ENCODE measurements at places on chromosomes 7 and 10.

DNA sequence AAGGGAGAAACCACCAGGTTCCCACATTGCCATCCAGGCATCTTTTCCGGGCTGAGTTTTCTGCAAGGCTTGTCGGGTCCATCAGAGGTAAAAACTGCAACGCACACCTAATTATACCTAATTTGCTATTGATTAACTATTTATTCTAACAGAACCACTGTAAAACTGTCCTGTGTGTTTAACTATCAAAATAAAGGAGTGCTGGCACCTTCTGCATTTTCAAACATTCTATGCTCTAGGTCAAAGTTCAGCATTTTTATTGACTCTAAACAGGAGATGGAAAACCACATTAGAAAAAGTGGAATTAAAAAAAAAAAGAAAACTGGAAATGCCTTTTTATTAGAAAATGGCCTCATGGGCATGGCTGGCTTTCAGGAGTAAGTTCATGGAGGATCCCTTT, 82.0 kb downstream of the ADARB2 start:
- DNase-seq: no peak

DNA sequence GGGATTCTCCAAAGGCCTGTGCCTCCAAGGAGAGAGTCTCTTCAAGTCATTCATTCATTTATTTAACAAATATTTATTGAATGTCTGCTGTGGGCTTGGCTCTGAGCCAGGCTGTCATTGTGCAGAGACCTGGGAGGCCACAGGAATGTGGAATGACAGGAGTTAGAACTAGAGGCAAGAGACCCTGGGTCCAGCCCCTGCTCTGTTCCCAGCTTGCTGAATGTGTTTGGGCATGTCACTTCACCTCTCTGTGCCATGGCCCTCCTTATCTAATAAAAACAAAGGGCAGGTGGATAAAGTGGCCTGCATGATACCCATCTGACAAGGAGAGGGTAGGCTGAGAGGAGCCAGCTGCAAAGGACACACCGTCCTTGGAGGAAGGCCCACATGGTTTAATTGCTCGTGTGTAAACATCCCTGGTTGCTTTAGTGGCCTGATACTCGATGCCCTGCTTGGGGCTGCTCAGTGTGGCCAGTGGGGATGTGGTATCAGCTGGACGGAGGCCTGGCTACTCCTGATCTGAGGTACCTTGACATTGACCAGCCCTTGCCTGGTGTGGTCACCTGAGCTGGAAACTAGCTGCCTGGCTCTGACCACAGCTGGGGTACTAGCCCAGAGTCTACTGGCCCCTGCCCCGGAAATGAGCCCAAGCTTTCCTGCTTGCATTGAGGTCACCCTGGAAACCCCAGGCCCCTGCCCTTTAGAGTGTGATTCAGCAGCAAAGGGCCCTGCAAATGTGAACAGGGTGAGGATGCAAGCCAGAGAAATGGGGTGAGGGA, 116.2 kb downstream of the CDH23 start:
- peak; percentile 14 for DNase-seq

- DNase-seq: no peak
Observed at GRCh38 chr7:88322151-88322550, 15.5 kb upstream of the STEAP4 start.

GRCh38 chr10:69057261-69057950, 30.5 kb upstream of the SRGN start:
- DNase-seq: no peak

GRCh38 chr7:44187636-44188416, 1.4 kb downstream of the GCK start:
- no peak for DNase-seq

DNA sequence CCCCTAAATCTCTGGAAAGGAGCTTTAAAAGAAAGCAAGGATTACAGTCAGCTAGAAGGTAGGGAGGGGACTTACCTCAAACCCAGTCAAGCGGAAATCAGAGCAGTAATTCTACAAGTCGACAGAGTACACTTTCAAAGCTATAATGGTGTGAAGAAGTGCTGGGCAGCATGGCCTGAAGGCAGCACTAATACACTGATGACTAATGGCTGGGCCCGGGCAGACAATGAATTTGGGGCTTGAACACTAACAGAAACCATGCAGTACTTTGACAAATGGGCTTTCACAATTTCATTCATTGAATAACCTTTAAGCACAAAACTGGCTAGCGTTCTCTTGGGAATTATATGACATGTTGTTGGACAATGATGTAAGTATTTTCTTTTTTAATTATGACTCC, 4.7 kb downstream of the GLI3 start:
- no peak for DNase-seq

GRCh38 chr10:7667262-7668141, 736 bp upstream of the ITIH5 start:
- no peak for DNase-seq

DNA sequence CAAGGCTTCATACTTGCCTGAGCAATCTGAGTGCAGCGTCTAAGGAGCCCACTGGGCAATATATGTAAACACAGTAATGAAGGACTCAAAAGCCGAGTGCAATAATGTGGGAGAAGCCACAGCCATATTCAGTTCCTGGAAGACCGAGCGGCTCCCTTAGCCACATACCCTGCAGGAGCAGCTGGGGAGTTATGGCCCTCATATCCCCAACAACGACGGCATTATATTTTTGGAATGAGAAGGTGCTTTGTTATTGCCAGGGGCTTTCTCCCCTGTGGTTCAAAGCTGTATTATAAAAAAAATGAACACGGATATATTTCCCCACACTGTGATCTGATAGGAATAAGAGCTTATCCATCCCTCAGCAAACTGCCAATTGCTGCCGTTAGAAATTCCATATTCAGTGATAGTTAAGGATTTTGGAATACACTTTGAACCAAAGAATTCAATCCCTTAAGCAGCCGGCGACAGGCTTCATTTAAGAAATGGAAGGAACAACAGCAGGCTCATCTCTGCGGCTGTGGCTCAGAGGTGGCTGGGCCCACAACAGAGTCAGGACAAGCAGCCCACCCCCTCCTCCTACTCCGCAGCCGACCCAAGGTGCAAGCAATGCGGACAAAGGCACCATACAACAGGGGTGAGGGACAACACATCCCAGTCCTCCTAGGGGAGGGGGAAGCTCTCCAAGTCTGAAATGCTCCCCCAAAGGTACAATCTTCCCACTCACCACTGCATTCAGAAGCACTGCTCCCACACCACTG, 77.2 kb downstream of the TNS3 start:
- DNase-seq: no peak

DNA sequence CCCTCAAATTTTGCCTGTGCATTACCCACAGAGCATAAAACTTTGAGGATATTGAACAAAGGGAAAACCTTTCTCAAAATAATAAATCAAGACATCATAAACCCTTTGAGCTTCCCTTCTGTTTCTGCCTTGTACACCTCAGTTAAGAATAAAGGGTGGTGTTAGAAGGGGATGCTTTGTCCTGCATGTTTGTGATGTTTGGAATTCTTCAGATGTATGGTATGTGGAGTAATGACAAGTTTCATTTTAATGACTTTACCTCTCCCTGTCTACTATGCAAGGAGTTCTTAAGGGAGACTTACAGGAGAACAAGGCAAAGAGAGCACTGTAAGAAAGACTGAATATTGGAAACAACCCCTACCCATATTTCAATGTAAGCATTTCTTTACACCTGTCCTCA, 99.2 kb downstream of the HECW1 start:
- DNase-seq: no peak

GRCh38 chr10:100829097-100829870, 83.5 kb upstream of the SLF2 start:
- peak; percentile 19 for DNase-seq

- no peak for DNase-seq
Observed at GRCh38 chr7:84204655-84205054, 10.1 kb upstream of the SEMA3A start.

GRCh38 chr10:35822316-35822715, 180.2 kb upstream of the FZD8 start:
- no peak for DNase-seq

DNA sequence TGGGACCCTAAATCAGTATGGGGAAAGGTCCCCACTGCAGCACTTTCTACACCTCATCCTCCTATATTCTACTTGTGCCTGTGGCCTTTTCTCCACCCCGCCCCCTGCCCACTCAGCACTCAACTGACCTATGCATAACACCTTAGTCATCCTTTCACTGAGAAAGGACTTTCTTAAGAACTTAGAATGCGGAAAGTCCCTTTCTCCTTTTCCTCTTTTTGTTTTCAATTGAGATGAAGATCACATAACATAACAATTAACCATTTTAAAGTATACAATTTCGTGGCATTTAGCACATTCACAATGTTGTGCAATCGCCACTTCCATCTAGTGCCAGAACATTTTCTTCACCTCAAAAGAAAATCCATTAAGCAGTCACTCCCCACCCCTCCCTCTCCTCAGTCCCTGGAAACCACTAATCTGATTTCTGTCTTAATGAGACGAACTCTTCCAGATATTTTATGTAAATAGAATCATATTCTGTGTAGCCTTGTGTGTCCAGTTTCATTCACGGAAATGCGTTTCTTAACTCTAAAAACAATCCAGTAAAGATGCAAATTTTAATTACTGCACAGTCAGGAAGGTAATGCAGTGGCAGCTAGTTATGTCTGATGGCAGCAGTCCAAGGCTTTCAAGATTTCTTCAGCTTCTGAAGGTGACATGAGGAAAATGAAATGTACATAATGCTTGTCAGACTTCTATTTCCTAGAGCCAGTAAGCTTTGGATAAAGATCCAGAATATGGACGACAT, 41.7 kb downstream of the FAS start:
- DNase-seq: peak; percentile 35

GRCh38 chr10:87816163-87816897, 1.7 kb downstream of the ATAD1 start:
- no peak for DNase-seq

All from NCI-H526 (cell line).